Tibial nerve (tissue), 4 donors: ENCODE measurements at places on chromosomes 3 and 15.

GRCh38 chr3:15284121-15284889, 48.1 kb downstream of the SH3BP5 start:
- H3K27me3 ChIP-seq = no peaks in the 10 kb centered on the region
- no peak overlapping the region for H3K4me3 ChIP-seq
- no peak for DNase-seq
- H3K36me3 ChIP-seq = no peaks in the 10 kb centered on the region

DNA sequence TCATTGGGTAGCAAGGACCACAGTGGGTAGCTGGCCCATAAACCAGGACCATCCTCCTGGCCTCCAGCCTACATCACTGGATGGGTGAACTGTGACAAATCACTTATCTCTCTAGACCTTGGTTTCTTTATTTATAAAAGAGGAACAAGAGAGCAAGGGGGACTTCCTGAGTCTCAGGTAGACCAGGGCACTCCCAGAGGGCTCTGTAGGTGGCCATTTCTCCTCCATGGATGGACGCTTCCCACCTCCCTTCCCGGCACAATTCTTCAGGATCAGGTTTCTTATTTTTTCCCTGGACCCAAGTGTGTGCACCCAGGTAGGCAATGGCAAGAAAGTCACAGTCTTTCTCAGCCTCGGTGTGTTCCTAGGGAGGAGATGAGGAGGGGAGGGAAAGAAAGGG, 41.4 kb upstream of the SPATA12 start:
- H3K4me1 ChIP-seq = no peaks in the 10 kb centered on the region
- DNase-seq = no peak
- H3K27me3 ChIP-seq = no peaks in the 10 kb centered on the region
- no peaks in the 10 kb centered on the region for H3K36me3 ChIP-seq
- H3K4me3 ChIP-seq = no peak overlapping the region

DNA sequence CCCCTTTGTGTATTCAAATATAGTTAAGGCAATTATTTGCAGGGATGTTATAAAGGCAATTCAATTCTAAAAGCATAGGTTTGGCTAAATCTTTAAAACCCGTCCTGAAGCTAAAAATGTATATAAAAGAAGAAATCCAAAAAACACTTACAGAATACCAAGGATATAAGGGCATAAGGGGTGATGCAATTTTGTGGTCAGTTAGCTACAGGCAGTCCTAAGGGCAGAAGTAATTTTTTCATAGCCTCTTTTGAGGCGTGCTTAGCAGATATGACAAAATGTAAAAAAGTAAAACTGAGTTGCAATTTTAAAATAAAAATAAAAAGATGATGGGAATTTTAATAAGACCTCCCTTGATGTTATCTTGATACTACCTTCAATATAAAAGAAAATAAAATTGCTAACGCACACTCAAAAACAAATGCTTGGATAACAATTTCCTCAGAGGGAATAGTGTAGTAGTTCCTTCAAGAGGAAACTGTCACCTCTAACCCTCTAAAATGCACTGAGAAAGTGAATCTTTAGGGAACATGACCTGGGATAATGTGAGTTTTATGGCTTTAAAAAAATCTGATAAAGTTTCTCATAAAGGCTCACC, 104.2 kb downstream of the MYH15 start:
- H3K27me3 ChIP-seq = no peaks in the 10 kb centered on the region
- H3K27ac ChIP-seq = no peak overlapping the region
- H3K4me3 ChIP-seq = no peak overlapping the region
- H3K36me3 ChIP-seq = no peaks in the 10 kb centered on the region
- H3K4me1 ChIP-seq = no peaks in the 10 kb centered on the region

- H3K4me3 ChIP-seq = no peak overlapping the region
- H3K36me3 ChIP-seq = no peaks in the 10 kb centered on the region
- H3K4me1 ChIP-seq = no peaks in the 10 kb centered on the region
Measured at GRCh38 chr3:67171841-67172240, 173.7 kb downstream of the KBTBD8 start.

GRCh38 chr3:36476286-36476942, 96.1 kb downstream of the STAC start:
- H3K27me3 ChIP-seq = no peaks in the 10 kb centered on the region
- no peak overlapping the region for H3K27ac ChIP-seq
- no peaks in the 10 kb centered on the region for H3K4me1 ChIP-seq

DNA sequence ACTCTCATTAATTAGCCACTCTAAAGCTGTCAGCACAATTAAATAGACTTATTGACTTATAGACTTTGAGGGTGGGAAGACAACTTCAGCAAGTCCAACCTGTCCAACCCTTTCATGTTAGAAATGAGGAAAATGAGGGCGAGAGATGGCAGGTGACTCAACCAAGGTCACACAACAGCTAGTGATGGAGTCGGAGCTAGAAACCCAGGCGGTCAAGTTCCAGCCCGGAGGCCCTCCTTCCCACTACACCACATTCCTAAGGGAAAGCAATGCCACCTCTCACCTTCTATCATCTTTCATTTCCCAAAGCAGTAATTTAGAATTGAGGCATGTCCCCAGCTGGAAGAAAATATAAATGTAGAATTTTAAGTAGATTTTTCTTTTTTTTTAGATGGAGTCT, 28.7 kb downstream of the SEMA5B start:
- H3K27ac ChIP-seq = no peak overlapping the region
- H3K4me3 ChIP-seq = no peak overlapping the region
- H3K36me3 ChIP-seq = no peaks in the 10 kb centered on the region
- DNase-seq = no peak
- H3K27me3 ChIP-seq = no peaks in the 10 kb centered on the region

GRCh38 chr15:44780608-44781007, 44.3 kb downstream of the TRIM69 start:
- H3K27me3 ChIP-seq = no peaks in the 10 kb centered on the region
- no peaks in the 10 kb centered on the region for H3K4me1 ChIP-seq
- DNase-seq = no peak
- no peak overlapping the region for H3K4me3 ChIP-seq

DNA sequence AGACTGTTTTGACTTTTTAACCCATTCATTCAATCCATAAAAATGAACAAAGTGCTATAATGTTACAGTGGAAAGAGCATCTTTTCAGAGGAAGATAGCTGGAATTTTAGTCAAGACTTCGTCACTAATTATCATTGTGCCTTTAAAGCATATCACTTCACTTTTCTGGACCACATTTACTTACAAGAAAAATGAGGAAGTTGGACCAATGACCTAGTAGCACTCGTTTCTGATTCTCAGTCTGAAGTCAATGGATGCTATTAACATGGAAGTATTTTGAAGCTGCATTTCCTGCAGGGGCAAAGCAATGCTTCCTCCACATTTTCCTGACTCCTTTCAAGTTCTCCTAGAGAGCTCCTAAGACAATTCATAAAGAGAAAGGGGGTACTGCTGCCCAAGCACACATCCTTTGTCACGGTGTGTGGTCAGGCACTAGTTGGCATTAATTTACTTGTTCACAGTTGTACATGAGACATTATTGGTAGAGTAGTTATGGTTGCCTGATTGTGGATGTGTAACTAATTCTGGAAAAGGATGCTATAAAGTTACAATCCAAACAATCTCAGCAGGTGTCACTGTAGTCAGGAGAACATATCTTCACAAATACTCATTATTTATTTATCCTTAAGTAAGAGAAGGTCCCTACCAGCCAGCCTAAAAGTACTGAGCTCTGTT, 1049.1 kb downstream of the FHIT start:
- no peaks in the 10 kb centered on the region for H3K4me1 ChIP-seq
- no peak for DNase-seq
- no peaks in the 10 kb centered on the region for H3K27me3 ChIP-seq
- no peak overlapping the region for H3K4me3 ChIP-seq
- no peaks in the 10 kb centered on the region for H3K36me3 ChIP-seq

- H3K27me3 ChIP-seq = no peaks in the 10 kb centered on the region
- no peaks in the 10 kb centered on the region for H3K4me1 ChIP-seq
- no peak for DNase-seq
- no peak overlapping the region for H3K4me3 ChIP-seq
- H3K36me3 ChIP-seq = no peaks in the 10 kb centered on the region
Measured at GRCh38 chr3:180707896-180708295, 28.6 kb upstream of the CCDC39 start.

DNA sequence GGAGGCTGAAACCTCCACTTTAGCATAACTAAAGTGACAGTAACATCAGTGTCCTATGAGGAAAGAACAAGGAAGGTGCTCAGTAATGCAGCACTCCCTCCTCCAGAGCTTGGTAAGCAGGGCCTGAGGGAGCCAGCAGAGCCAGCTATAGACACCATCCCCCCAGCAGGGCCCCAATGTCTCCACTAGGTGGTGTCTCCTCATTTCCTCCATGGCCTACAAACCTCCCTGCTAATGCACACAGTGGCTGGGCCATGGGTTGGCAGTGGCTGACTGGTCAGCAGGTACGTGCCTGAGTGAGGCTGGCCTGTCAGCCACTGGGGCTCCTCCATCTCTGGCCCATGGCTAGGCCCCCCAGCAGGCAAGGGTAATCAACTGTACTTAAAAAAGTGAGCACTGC, 13.6 kb downstream of the MRPS25 start:
- H3K4me1 ChIP-seq = no peaks in the 10 kb centered on the region
- H3K4me3 ChIP-seq = no peak overlapping the region
- H3K27ac ChIP-seq = no peak overlapping the region
- no peak for DNase-seq
- H3K36me3 ChIP-seq = peaks cover 3% of the 10 kb centered on the region

GRCh38 chr15:64705006-64705405, 70.4 kb downstream of the RBPMS2 start:
- H3K4me3 ChIP-seq = no peak overlapping the region
- no peak for DNase-seq
- H3K27me3 ChIP-seq = no peaks in the 10 kb centered on the region

DNA sequence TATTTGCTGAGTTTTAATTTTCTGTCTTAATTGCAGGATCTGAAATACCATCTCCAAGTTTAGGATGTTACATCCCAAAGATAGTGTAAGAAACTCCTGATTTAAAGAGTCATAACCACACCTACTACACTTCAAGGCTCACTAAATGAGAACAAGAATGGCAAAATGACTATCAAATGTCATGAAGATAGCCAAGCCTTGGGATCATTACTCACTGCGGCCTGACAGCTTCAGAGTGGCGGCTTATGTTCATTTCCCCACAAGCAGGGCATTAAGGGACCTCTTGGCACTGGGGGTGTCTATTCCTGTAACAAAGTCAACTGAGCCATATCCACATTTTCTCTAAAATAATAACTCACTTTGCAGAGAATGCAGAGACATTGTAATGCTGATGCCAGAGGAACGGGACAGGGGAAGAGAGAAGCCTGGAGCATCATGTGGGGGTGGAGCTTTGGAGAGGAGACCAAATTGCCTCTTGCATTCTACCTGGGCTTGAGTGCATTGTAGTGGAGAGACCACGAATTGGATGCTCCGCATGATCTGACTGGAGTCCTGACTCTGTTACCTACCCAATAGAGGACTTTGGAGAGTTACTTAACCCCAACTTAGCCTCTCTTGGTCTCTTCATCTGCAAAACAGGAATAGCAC, 219.2 kb downstream of the OPA1 start:
- no peaks in the 10 kb centered on the region for H3K27me3 ChIP-seq
- no peaks in the 10 kb centered on the region for H3K36me3 ChIP-seq
- H3K4me3 ChIP-seq = no peak overlapping the region
- no peak overlapping the region for H3K27ac ChIP-seq
- H3K4me1 ChIP-seq = peaks cover 5% of the 10 kb centered on the region

DNA sequence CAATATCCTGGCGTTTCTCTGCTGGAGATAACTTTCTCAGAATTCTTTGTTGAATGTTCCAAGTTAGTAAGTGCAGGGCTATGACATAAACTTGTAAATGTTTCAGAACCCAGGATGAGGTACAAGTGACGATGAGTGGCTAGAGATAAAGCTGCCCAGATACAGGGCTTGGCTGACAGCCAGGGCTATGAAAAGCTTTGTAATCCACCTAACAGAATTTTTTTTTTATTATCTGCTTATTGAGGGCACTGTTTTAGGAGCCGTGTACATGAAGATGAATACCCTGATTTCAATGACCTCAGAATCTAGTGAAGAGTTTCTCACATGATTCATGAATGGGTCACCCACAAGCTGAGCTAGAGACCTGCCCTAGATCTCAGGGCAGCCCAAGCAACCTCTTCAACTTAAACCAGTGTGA, 431.4 kb downstream of the DIPK2A start:
- no peak overlapping the region for H3K4me3 ChIP-seq
- DNase-seq = no peak
- H3K27me3 ChIP-seq = no peaks in the 10 kb centered on the region
- H3K36me3 ChIP-seq = no peaks in the 10 kb centered on the region

DNA sequence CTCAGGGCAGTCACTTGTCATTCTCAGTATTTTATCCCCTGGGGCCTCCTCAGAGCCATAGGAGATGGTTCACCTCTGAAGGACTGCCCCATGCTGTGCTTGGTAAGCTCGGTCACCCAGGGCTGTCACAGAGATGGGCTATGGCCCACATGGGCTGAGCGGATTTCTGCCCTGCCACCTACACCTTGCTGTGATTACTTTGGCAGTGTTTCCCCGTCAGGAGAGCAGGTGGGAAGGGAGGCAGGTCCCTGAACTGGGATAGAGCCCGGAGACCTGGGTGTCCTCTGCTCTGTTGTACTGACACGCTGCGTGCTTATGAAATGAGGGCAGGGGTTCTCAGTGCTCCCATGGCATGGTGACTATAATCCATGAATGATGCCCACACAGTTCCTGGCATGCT, 48.9 kb downstream of the APBA2 start:
- H3K36me3 ChIP-seq = no peaks in the 10 kb centered on the region
- H3K4me1 ChIP-seq = no peaks in the 10 kb centered on the region
- H3K27me3 ChIP-seq = no peaks in the 10 kb centered on the region
- no peak for DNase-seq
- H3K4me3 ChIP-seq = no peak overlapping the region
- no peak overlapping the region for H3K27ac ChIP-seq
